K562 (cell line): ENCODE measurements at places on chromosomes 11 and 22.

DNA sequence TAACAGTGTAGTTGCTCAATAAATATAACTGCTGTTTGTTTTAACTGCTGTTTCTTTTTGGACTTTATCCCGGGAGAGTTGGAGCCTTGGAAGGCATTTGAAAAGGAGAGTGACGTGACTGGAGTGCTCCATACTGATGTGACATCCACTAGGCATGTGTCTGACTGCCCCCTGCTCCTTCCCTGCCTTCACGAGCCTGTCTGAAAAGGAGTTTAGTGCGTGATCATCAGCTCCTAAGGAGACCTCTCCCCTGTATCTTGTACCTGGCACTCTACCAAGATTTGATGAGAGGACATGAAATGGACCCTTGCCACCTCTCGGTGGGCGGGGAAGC is 22.9 kb downstream of the ZBTB16 start:
- no peak for DNase-seq

DNA sequence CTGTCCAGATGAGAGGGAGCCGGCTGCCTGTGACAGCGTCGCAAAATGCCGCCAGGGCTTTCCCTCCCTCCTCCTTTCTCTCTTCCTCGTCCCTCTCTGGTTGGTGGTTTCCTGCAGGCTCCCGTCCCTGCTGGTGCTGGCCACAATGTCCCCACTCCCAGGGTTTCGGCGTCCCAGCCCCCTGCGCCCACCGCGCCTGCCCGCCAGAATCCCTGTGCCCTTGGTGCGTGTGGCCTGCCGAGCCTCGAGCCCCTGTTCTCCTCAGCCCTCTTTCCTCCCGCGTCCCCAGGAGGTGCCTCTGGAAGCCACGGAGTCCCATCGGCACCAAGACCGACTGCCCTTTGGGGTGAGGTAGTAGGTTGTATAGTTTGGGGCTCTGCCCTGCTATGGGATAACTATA is 37.9 kb upstream of the PPARA start:
- no peak for DNase-seq

GRCh38 chr22:30104501-30105156 is 24.4 kb downstream of the HORMAD2 start:
- no peak for DNase-seq

DNA sequence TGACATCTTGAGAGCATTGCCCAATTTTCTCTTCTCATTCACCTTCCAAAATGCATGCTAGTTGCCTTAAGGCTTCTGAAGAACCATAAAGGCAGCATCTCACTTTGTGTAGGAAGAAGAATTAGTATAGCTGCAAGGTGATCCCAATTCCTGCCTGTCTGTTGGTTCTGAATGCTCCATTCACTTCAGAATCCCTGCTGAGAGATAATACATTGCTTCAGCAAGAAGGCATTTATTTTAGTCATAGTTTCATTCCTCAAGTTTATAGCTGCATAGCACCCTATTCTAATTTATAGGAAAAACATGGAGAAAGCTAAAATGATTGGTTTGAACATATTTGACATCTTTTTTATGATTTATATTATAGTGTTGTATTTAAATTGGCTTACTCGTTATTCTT is 181.3 kb downstream of the METTL15 start:
- no peak for DNase-seq
